ENCODE measurements at places on chromosomes 2 and 18. TPM values are rescaled to one million over a fixed set of nuclear protein-coding genes. Genes with fewer than 3 reads are reported as not detected.

The FAP gene
- 44.5 TPM for total RNA-seq

The RTTN gene
- 14.0 TPM for total RNA-seq

The MOB1A gene
- total RNA-seq, result 118 TPM

The GAL3ST2 gene
- total RNA-seq, result 0.20 TPM

GRCh38 chr2:157523270-157524247, 79.7 kb upstream of the CYTIP start:
- H3K36me3 ChIP-seq, result no peaks in the 10 kb centered on the region
- H3K27me3 ChIP-seq, result no peaks in the 10 kb centered on the region
- DNase-seq, result no peak
- no peak overlapping the region for H3K4me3 ChIP-seq
- H3K27ac ChIP-seq, result no peak overlapping the region
- no peaks in the 10 kb centered on the region for H3K4me1 ChIP-seq

GRCh38 chr2:240292035-240292574, 143.4 kb upstream of the GPC1 start:
- H3K4me3 ChIP-seq, result no peak overlapping the region
- no peaks in the 10 kb centered on the region for H3K27me3 ChIP-seq
- no peaks in the 10 kb centered on the region for H3K4me1 ChIP-seq
- H3K36me3 ChIP-seq, result no peaks in the 10 kb centered on the region
- DNase-seq, result no peak

DNA sequence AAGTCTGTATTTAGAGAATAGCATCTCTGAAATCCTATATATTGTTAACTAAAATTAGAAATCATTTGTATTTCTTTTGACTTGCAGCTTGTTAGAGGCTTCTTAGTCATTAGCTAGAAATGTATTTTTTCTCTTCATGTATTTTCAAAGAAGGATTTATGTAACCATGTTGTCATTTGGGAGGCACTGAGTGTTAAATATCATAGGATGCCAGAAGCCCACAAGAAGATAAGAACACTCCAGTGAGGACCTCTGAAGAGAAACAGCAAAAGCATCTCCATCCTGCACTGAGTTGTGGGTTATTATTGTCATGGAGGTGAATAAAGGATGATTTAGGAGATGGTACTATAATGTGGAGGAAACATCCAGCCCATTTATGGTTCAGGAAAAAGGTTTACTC, 93.5 kb downstream of the UBE2E3 start:
- peaks cover 5% of the 10 kb centered on the region for H3K4me1 ChIP-seq
- no peak for DNase-seq

DNA sequence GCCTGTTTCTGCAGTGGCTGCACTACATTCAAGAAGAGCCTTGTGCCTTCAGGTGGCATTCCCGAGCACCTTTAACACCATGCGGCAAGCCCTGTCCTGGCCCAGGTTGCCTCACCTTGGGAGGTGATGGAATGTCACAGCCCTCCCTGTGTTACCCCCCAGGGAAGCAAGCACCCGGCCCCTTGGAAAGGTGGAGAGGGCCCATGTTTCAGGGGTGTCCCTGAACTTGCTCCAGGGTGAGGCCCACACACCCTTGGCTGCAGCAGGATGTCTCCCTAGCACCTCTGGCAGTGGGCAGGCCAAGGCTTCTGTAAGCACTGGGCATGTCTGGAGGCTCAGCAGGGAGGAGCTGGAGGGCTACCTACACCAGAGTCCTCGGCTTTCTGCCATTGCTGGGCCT, 29.3 kb upstream of the ACAA2 start:
- DNase-seq, result no peak
- H3K4me1 ChIP-seq, result peaks cover 7% of the 10 kb centered on the region
- no peak overlapping the region for H3K27ac ChIP-seq
- no peak overlapping the region for H3K4me3 ChIP-seq
- H3K36me3 ChIP-seq, result no peaks in the 10 kb centered on the region

DNA sequence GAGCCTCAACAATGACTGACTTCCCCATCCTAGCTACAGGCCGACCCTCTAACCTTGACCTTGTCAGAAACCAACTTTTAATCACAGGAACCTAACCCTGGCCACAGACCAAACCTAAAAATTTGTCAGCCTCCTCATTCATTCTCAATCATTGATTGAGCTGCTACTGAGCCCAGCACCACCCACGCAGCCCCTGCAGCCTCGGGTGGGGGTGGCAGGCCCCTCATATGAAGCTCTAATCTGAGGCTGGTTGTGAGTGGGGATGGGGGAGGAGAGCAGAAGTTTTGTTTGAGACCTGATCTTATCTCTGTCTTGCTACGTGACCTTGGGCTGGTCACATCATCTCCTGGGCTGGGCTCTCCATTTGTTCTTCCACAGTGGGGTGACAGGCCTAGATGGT, 99.5 kb upstream of the EPAS1 start:
- no peaks in the 10 kb centered on the region for H3K27me3 ChIP-seq
- no peak overlapping the region for H3K4me3 ChIP-seq
- no peaks in the 10 kb centered on the region for H3K4me1 ChIP-seq
- DNase-seq, result no peak
- H3K27ac ChIP-seq, result no peak overlapping the region
- no peaks in the 10 kb centered on the region for H3K36me3 ChIP-seq

Measured in hepatocyte (in vitro differentiated cells).